ENCODE measurements at places on chromosomes 5 and 9. TPM values are rescaled to one million over a fixed set of nuclear protein-coding genes. Genes with fewer than 3 reads are reported as not detected.

MEGF10 gene
- 0.52 TPM for total RNA-seq

- no peak for DNase-seq
Observed at GRCh38 chr5:143593723-143594122, 190.2 kb upstream of the NR3C1 start.

GRCh38 chr5:40172721-40173120, 507.0 kb upstream of the PTGER4 start:
- no peak for DNase-seq

FAM78A gene
- total RNA-seq: 0.29 TPM

CFAP90 gene
- not detected for total RNA-seq

DNA sequence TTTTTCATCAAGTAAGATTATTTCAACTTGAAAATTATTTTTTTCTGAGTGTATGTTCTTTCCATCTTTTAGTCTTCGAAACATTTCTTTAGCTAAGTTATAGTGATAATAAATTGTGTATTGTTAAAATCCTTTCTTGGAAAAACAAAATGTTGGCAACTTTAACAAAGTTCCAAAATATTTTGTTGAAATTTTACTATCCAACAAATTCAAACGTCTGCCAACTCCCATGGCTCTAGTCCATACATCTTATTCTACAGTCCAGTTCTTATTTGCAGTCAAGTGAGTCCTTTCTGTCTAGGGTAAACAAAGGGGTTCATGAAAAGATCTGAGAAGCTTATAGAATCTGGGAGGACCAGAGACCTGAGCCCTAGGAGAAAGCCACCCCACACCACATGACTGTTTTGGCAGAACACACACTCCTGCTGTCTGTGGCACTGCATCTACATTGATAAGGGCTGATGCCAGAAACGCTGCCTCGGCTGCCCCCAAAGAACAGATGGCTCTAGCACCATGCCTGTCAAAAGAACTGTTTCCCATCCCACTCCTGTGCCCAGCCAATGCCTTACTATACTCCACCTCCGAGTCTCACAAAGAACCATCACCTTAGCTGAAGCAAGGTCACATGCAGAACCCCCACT, 47.5 kb downstream of the FEM1C start:
- no peak for DNase-seq

DNA sequence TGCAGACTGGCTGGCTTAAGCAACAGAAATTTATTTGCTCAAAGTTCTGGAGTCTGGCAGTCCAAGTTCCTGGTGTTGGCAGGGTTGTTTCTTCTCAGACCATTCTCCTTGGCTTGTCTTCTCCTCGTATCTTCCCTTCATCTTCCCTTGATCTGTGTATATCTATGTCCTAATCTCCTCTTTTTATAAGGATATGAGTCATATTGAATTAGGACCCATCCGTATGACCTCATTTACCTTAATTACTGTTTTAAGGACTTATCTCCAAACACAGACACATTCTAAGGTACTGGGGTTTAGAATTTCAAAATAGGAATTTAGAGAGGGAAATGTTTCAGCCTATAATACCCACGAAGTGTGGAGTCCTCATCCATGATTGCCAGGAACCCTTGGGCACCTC, 13.1 kb upstream of the LPAR1 start:
- DNase-seq: no peak

- peak; percentile 87 for DNase-seq
Observed at GRCh38 chr5:148268566-148268965, at the start of gene SPINK13. Gene SPINK13, plus strand, starts transcription at chr5:148268794. Its CDS starts 1,279 bp downstream, at chr5:148270073.

HAVCR2 gene
- not detected for total RNA-seq

GRCh38 chr5:96189028-96189826, 227.6 kb upstream of the ELL2 start:
- DNase-seq: no peak

WDR38 gene
- not detected for total RNA-seq

DNA sequence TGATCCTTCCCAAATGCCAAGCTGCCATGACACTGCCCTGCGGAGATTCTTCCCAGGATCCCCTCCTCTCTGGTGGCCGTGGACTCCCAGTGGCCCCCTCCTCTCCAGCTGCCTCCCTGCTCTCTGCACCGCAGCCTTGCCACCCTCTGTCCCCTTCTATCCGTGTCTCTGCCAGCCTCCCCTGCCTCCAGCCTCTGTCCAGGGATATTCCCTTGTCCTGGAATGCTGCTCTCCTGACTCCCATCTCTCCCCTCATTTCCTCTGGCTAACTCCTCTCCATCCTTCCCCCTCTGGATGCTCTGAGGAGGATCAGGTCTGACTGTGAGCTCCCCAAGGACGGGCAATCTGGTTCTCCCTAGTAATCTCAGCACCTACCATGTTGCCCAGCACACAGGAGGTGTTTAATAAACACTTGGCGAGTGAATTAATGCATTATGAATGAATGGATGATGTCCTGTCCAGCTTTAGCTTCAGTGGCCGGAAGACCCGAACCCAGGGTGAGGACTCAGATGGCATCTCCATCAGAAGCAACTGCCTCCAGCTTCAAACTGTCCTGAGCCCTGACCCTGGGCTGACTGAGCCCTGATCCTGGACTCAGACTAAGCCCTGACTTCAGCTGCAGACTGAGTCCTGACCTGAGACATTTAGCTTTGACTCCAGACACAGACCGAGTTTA, 7.5 kb upstream of the CRB2 start:
- DNase-seq: no peak

GRCh38 chr5:137734962-137735554, 831 bp downstream of the KLHL3 start:
- no peak for DNase-seq

GRCh38 chr5:176542135-176542595, 5.0 kb upstream of the RNF44 start:
- no peak for DNase-seq

- DNase-seq: no peak
Observed at GRCh38 chr5:82129723-82130285, 148.3 kb downstream of the RPS23 start.

DNA sequence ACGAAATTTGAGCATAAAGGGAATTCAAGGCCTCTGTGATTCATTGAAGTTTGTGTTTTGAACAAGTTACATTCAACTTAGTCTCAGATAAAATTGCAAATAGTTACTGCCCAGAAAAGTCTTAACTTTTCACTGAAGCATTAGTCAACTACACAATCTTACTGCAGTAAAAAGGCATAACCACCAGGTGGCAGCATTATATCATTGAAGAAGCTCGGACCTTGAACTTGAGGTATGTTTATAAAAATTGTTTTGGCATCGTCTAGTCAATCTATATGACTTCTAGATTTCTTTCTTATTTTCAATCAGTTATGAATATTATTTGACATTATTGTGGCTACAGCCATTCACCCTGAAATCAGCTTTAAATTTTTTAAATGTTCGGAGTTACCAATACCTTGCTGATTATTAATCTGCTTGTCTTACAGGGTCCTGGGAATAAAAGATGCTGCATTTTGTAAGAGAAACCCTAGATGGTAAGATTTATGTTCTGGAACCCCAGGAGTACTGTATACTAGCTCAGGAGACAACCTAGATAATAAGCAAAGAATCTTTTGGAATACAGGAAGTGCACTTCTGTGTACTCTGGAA, 83.9 kb upstream of the GRAMD2B start:
- DNase-seq: no peak

DNA sequence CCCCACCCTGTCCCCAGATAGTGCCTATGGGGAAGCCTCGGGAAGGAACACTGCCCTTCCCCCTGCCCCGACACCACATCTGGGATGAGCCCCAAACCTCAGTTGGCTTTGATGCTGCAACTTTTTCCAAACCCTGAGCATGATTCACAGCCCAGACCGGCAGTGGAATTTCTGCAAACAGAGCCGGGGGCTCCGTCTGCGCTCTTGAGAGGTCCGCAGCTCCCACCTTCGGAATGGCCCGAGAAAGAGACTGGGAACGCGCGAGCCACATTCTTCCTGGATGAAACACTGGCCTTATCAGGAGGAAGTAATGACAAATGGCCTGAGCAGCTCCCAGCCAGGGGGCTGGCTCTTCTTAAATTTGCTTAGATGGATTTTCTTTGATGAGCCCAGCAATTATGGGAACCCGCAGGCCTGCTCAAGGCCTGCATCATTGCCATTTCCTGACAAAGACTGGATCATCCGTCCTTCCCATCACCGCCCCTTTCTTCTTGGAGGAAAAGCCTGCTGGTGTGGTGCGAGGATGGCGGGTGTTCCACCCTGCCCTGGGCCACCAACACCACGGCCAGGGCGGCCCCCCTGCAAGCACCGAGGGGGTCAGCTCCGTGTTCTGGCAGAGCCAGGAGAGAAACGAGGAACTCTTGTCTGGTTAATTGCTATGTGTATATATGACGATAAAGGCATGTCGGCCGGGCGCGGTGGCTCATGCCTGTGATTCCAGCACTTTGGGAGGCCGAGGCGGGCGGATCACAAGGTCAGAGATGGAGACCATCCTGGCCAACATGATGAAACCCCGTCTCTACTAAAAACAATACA, 38.8 kb upstream of the COL5A1 start:
- DNase-seq: no peak

DNA sequence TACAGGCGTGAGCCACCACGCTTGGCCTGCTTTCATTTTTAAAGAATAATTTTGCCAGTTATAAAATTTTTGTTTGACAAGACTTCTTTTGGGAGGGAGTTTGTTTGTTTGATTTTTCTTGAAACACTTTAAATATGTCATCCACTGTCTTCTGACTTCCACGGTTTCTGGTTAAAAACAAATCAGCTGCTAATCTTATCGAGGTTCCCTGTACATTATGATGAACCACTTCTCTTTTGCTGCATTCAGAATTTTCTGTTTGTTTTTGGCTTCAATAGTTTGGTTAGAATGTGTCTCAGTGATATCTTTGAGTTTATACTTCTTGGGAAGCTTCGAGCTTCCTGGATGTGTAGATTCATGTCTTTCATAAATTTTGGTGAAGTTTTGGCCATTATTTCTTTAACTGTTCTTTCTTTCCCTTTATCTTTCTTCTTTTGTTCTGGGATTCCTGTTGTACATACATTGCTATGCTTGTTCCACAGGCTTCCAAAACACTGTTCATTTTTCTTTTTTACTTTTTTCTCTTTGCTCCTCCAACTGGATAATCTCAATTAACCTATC, 60.8 kb downstream of the MSX2 start:
- no peak for DNase-seq

IL4 gene
- not detected for total RNA-seq

DNA sequence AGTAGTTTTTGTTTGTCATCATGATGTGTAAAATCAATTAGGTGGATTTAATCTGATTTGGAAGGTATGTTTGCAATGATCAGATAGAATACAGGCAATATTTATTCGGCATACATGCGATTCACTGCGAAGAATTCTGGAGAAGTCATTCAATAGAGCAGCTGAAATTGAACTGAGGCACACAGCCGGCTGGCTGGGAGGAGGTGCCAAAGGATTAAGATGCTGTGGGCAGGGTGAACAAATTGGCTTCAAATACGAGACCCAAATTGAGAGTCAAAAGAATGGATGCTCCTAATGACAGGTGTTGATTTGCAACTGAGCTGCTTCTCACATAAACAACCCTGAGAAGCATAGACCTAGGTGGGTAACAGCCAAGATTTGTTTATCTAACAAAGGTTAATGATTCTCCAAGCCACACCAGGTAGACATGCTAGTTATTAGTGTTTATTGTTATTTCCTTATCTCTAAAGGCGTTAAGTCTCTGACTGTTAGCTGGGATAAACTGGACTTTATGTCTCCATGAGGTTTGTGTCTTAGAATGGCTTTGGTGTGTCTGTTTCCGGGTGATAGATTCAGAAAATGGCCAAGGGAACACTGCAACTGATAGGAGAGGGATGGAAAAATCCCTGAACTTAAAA, 55.3 kb upstream of the CLINT1 start:
- no peak for DNase-seq

DIPK1B gene
- total RNA-seq: 11.4 TPM

- no peak for DNase-seq
Observed at GRCh38 chr9:122332083-122332482, 38.7 kb upstream of the PTGS1 start.

DNA sequence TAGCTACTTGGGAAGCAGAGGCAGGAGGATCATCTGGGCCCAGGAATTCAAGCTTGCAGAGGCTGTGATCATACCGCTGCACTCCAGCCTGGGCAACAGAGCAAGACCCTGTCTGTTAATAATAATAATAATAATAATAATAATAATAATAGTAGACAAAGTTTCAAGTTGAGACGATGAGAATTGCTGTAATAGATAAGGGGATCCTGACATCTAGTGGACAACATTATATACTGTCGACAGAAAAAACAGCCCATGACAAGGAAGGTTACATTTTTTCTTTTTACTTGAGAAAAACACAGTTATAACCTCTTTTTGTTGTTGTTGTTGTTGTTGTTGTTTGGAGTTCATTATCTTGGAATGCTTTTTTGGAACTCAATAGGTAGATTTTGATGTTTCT, 35.3 kb downstream of the NDFIP1 start:
- DNase-seq: no peak

GRCh38 chr5:87002485-87002884, 265.2 kb upstream of the RASA1 start:
- DNase-seq: peak; percentile 80

PKD2L2 gene
- not detected for total RNA-seq
